GM23338 (cell line): ENCODE measurements at places on chromosomes 12 and 14.

GRCh38 chr12:116420227-116420880 is 138.8 kb upstream of the MAP1LC3B2 start:
- DNase-seq = no peak

DNA sequence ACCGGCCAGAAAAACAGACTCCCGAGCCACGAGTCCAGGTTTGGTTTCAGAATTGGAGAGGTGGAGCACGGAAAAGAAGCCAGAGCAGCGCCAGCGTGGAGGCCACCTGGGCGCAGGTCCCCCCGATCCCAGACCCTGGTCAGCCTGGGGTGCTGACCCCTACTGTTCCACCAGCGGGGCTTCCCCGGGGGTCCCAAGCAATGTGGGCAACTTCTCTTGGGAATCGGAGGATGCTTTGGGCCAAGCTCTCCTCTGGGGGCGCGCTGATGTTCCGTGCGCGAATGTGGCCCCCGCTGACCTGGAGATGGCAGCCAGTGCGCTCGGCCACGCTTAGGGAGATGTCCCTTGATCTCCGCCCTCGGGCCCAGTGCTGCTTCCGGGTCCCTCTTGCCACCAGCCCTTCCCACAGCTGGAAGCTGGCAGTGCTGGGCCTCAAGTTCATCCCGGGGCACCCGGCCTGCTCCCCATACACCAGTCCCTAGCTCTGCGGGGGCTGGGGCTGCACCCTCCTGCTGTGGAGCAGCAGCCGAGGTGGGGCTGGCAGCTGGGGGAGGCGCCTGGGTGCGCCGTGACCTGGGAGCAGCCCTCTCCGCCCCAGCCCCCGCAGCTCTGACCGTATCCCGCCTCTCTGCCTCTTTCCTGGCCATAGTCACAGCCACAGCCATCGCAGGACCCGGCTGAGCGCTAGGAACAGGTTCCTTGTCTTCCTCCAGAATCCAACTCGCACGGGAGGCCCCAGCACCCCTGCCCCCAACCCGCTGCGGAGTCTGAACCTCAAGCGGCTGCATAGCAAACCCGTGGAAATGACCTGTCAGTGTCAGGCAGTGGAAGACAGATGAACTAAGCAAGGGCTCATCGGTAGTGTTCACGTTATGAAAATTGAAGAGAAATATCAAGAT is 91.2 kb downstream of the RCOR1 start:
- DNase-seq = peak; percentile 65

- no peak for DNase-seq
Observed at GRCh38 chr14:23457587-23458445, 11.7 kb upstream of the NGDN start.

GRCh38 chr14:74176400-74176793 is 62.9 kb upstream of the VSX2 start:
- DNase-seq = no peak

- no peak for DNase-seq
Observed at GRCh38 chr12:14410177-14410576, 44.7 kb downstream of the ATF7IP start.

DNA sequence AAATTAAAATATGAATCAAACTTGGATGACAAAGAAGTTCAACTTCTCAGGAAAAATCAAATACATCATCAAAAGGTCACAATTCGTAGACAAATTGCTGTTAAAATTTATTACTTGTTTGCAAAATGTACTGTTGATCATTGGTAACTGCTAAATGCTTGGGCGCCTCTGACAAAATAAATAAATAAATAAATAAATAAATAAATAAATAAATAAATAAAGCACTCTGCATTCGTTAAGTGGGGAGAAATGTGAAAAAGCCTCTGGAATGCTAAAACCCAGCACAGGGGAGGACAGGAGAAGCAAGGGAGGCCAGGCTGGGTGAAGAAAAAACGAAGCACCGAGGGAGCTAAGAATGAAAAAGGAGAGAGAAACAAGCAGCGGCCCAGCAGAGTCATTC is 115.2 kb downstream of the BCL11B start:
- no peak for DNase-seq

- DNase-seq = peak; percentile 35
Observed at GRCh38 chr14:46325157-46325556, 326.4 kb downstream of the RPL10L start.

DNA sequence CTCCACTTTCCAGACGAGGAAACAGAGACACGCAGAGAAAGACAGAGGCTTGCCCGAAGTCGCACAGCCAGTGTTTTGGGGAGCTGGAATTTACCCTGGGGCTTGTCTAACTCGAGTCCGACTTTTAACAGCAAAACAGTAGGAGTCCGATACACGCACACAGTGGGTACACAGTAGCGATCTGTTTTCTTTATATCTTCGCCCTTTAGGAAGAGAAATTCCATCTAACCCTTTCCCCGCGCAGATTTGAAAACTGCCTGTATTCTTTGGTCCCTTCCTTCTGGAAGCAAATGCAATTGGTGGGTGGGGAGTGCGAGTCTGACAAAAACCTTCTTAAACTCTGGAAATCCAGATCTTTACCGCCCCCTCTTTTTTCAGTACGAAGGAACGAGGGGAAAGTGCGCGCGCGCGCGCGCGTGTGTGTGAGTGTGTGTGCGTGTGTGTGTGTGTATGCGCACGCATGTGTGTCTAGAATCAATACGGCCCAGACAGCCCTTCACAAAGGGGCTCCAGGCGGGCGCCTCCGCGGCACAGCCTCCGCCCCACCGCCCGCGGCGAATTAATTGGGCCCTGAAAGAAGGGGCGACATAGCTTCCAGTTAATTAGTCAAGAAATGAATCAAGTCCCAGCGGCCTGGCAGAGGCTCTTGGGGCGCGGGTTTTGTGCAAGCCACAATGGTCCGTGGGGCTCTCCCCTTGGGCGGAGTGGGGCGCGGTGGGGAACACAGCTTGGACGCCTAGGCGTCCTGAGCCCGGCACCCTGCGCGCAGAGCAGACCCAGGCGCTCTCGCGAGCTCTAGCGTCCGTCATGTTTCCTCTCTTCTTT is 14.0 kb upstream of the TBX3 start:
- no peak for DNase-seq

GRCh38 chr12:29148596-29148910 is 525 bp upstream of the FAR2 start:
- no peak for DNase-seq

GRCh38 chr14:70683983-70684382 is 42.3 kb downstream of the TTC9 start:
- no peak for DNase-seq

GRCh38 chr14:100670017-100670752 is 56.5 kb upstream of the DLK1 start:
- no peak for DNase-seq

DNA sequence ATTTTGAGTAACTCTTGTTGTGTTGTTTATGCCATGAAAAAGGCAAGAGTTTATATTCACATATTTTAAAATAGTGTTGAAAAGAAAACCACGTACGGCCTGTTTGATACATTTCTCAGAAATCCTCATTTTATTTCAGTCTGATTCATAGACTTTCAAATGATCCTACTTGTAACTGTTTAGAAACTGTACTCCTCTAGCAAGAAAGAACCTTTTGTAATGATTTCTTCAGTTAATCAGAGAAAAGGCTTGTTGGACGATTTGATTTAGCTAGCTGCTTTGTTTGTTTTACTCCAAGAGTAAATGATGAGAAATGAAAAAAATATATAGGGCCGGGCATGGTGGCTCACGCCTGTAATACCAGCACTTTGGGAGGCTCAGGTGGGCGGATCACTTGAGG is 17.2 kb downstream of the FBXO34 start:
- DNase-seq = no peak

GRCh38 chr14:23024612-23025075 is 10.1 kb downstream of the PSMB5 start:
- no peak for DNase-seq

DNA sequence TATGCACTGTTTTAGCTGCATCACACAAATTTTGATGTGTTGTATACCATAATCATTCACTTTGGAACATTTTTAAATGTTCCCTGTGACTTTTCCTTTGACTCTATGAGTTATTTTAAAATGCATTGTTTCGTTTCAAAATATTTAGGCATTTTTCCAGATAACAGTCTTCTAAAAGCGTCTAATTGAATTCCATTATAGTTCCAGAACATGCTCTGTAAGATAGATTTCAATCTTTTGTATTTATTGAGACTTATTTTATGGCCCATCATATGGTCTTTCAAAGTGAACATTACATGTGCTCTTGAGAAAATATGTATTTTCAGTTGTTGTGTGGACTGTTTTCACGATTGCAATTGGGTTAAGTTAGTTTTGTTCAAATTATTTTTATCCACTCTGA is 98.7 kb upstream of the ARHGAP5 start:
- DNase-seq = no peak

- DNase-seq = no peak
Observed at GRCh38 chr12:108116254-108116653, 12.8 kb upstream of the WSCD2 start.

DNA sequence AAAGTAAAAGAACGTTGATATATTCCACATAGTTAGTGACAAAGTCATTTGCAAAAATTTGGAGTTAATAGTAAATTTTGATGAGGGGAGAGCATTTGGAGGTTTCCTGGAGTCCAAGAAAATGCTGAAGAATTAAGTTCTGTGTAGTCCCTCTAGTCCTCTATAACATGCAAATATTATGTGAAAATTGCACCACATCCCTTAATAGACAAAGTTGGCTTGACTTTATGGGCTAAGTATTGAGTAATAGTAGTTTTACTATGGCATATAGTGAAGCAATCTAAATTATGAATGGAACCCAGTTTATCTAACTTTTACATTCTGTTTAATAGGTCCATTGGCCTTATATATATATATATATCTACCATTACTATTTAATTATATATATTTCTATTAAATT is 66.4 kb upstream of the DCN start:
- no peak for DNase-seq

DNA sequence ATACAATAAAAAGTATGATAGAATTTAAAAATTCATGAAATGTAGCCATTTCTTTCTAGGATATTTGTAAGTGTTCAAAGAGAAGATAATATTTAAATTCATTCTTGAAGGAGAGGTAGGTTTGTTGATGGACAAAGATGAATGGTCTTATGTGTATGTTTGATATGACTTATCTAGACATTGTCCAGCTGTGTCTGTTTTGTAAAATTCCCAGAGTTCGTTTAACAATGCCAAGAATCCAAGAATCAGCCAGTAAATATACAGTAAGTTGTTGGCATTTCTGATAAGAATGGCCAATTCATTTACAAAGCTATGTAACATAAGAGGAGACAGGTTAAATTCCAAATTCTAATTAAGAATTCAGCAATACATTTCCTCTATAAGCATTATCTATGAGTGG is 150.9 kb downstream of the ADAMTS20 start:
- no peak for DNase-seq

DNA sequence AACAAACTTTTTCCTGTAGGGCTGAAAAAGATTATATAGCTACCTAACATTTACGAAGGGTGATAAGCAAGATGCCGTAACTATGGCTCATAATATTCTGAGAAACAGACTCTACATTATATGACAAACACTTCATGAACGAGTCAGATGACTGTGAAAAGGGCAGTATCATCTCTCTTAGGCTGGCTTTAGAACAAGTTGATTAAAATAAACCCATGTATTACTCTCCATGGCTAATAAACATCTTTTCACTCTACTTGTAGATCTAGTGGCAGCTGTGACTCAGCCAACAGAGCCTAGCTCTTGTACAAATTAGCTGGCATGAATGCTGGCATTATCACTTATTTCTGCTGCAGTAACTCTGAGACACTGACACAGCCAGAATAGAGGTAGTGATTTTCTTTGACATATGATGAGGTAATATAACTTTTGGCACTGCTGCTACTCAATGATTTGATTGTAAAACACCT is 47.1 kb downstream of the SLC2A13 start:
- no peak for DNase-seq

DNA sequence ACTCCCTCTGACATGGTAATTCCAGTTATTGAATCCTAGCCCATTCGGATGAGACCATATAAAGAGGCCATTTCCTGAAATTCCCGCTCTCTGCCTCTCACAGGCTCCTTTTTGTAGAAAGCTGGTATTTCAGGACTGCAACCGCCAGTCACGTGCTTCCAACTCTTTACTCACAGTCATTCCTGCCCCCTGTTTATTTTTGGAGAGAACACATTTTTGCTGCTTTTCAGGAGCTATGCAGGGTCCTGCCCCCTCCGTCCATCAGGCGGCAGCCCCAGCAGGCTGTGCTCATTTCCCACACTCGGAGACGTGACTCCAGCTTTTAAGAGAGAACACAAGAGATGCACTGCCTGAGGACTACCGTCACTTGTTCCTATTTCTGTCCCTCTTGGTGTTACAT is 26.8 kb downstream of the IFT43 start:
- DNase-seq = peak; percentile 42

GRCh38 chr12:4584896-4585295 is 22.9 kb downstream of the DYRK4 start:
- DNase-seq = no peak

GRCh38 chr14:39229601-39230110 is 4.1 kb upstream of the MIA2 start:
- DNase-seq = no peak

- DNase-seq = peak; percentile 69
Observed at GRCh38 chr12:124993626-124994436, at the start of gene BRI3BP. BRI3BP (plus strand) TSS chr12:124993645; CDS start chr12:124993791, 146 bp downstream.

- no peak for DNase-seq
Observed at GRCh38 chr14:37678916-37679315, 83.5 kb downstream of the TTC6 start.

DNA sequence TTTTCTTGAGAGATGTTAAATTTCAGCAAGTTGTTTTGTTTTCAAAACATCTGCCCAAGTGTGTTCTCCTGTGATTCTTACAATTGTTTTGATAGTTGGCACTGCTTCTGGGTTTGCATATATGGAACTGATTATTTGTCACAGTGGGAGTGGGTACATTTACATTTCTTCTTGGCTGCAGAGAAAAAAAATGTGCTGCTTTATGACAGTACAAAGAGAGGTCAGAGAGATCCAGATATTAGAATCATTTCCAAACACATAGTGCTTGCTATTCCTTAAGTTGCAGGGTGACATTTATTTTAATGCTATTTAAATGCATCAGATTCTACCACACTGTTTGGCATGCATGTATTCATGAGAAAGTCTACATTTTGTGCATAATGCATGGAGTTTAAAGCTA is 303.5 kb upstream of the MDGA2 start:
- no peak for DNase-seq

- no peak for DNase-seq
Observed at GRCh38 chr12:21521541-21521940, 4.6 kb upstream of the SPX start.

DNA sequence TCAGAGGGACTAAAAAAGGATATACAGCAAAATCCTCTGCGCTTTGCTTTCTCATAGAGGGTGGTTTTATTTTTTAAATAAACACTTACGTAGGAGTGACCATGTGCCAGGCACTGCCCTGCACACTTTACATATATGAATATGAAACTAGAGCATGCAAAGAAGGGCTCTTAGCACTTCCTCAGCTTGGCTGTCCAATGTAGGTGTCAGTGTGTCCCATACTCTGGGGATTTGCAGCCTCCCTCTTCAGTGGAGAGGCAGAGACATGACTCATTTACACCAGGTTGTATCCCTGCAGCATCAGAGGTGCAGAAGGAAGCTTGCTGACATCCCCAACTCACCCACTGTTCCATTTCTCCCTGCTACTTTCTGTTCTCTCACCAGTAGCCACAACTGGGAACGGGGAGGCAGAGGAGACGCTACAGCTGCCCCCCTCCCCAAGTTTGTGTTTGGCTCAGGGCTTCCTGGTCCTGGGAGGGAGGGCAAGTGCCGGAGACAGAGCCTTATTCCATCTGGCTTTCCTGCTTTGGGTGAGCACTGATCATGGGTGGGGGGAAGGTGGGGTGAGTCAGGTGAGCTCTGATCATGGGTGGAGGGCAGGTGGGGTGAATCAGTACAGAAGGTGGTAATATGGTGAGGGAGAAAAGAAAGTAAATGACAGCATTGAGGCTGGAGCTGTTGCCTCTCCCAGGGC is 4.9 kb upstream of the KRT5 start:
- no peak for DNase-seq

GRCh38 chr12:100213016-100213891 is 12.6 kb downstream of the ACTR6 start:
- no peak for DNase-seq
